ENCODE measurements at places on chromosomes 7 and 10.

- no peak for DNase-seq
Observed at GRCh38 chr7:152382244-152382643, 53.6 kb downstream of the KMT2C start.

GRCh38 chr10:66167816-66168215 is 758.0 kb upstream of the LRRTM3 start:
- DNase-seq, result no peak

- DNase-seq, result no peak
Observed at GRCh38 chr7:44216521-44217222, 15.9 kb downstream of the YKT6 start.

GRCh38 chr10:101959346-101959916 is 96.5 kb downstream of the ARMH3 start:
- no peak for DNase-seq

GRCh38 chr7:50475340-50475739 is 25.2 kb upstream of the FIGNL1 start:
- no peak for DNase-seq

GRCh38 chr10:95467162-95467599 is 94.0 kb downstream of the SORBS1 start:
- no peak for DNase-seq

- peak; percentile 28 for DNase-seq
Observed at GRCh38 chr10:86712317-86712707, 44.0 kb downstream of the LDB3 start.

- no peak for DNase-seq
Observed at GRCh38 chr10:77071001-77071511, 566.6 kb downstream of the KCNMA1 start.

GRCh38 chr10:102965311-102965851 is 47.3 kb downstream of the CNNM2 start:
- no peak for DNase-seq

DNA sequence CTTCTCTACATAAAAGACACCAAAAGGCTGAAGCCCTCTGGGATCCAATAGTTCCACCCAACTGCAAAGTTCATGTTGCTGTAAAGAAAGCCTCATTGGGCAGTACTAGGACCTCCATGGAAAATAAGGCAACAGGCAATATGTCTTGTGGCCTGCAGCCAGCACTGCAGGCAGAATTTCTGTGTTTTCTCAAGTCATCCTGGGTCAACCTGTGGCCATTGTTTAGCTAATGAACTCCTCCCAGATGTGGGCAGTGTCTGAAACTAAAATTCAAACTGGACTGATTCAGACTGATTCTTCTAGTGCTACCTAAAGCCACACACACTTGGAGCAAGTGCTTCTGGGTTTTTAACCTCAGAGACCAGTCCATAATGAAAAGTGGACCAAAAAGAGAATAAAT is 141.5 kb downstream of the PPP1R17 start:
- DNase-seq, result no peak

- peak; percentile 60 for DNase-seq
Observed at GRCh38 chr10:62071846-62072281, 170.4 kb downstream of the ARID5B start.

- peak; percentile 65 for DNase-seq
Observed at GRCh38 chr10:102384606-102385429, 10.7 kb upstream of the NFKB2 start.

GRCh38 chr10:78045237-78045636 is 11.6 kb downstream of the RPS24 start:
- peak; percentile 48 for DNase-seq

DNA sequence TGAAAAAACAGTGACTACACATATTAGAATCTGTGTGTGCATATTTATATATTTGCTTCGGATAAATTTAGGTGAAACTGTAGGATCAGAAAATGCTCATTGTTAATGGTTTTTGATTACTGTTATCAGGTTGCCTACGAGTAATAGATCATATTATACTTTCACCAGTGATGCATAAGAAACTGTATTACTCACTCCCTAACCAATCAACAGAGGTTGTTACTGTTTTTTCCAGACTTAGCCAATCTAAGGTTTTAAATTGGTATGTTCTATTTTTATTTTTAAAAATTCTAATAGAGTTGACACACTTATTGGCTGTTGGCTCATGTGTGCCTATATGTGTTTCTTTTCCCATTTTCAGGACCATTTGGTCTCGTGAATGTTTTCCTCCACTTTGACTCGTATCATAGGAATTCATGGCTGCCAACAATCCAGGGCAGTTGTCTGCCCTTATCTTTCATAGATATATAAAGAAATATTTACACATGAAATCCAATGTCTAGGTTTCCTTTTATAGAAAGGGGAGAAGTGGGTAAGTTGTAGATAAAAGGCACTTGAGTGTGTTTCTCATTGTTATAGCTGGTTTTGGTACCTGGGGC is 59.2 kb downstream of the ANLN start:
- no peak for DNase-seq

- no peak for DNase-seq
Observed at GRCh38 chr10:133390597-133391248, 3.2 kb upstream of the MTG1 start.

DNA sequence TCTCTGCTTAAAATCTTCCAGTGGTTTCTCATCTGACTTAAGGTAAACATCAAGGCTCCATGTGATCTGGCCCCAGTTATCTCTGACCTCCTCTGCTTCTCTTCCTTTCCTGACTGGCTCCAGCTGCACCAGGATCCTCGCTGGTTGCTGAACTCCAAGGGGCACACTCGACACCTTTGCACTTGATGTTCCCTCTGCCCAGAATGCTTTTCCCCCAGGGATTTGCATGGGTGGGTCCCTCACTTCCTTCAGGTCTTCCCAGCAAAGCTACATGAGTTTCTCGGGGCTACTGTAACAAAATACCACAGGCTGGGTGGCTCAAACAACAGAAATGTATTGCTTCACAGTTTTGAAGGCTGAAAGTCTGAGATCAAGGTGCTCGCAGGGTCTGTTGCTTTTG is 166.0 kb upstream of the CDCA7L start:
- DNase-seq, result no peak
